ENCODE measurements at places on chromosomes 12 and 14. TPM values are rescaled to one million over a fixed set of nuclear protein-coding genes. Genes with fewer than 3 reads are reported as not detected.
A peak's percentile ranks its signal among the peaks of the same experiment; 100 is the strongest.

KRT75 gene
- total RNA-seq: not detected

PLXNC1 gene
- 1.6 TPM for total RNA-seq

CEBPE gene
- total RNA-seq: not detected

GUCY2C gene
- total RNA-seq: 0.54 TPM

DNA sequence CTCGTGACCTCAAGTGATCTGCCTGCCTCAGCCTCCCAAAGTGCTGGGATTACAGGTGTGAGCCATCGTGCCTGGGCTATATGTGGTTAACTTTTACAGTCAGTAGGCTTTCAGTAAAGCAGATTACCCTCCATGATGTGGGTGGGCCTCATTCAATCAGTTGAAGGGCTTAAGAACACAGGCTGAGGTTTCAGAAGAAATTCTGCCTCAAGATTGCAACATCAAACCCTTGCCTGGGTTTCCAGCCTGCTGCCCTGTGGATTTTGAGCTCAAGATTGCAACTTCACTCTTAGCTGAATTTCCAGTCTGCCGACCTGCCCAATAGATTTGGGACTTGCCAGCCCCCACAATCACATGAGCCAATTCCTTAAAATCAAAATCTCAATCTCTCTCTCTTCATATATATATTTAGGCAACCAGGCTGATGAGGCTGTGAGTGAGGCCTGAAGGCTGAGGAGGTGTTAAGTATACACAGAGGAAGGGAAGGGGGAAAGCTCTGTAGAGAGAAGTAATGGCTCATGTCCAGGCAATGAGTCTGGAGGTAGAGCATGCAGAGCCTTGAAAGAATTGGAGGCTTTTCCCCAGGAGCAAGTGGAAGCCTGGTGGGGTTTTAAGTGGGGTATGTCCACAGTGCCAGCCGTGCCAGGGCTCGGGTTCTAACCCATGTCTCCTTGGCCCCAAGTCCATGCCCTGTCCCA is 33.3 kb upstream of the ACTN1 start:
- peaks cover 10% of the 10 kb centered on the region for H3K4me1 ChIP-seq
- H3K27ac ChIP-seq: no peak overlapping the region
- no peak overlapping the region for H3K4me3 ChIP-seq
- no peaks in the 10 kb centered on the region for H3K27me3 ChIP-seq
- H3K36me3 ChIP-seq: no peaks in the 10 kb centered on the region

GRCh38 chr12:24937553-24938244 is 11.2 kb downstream of the BCAT1 start:
- H3K27ac ChIP-seq: no peak overlapping the region
- H3K36me3 ChIP-seq: peaks cover 5% of the 10 kb centered on the region
- no peak overlapping the region for H3K4me3 ChIP-seq
- no peaks in the 10 kb centered on the region for H3K27me3 ChIP-seq
- DNase-seq: no peak

- peak; percentile 89 for DNase-seq
- H3K27me3 ChIP-seq: peaks cover 14% of the 10 kb centered on the region
- peaks cover 27% of the 10 kb centered on the region for H3K36me3 ChIP-seq
- H3K27ac ChIP-seq: no peak within 1 kb of the TSS
- H3K4me3 ChIP-seq: peak within 1 kb of the TSS; percentile 84
These were observed at the start of gene ANO2 for GRCh38 chr12:5945071-5946008. ANO2 (minus strand) TSS chr12:5945259; CDS start chr12:5945217, 42 bp downstream.

- no peaks in the 10 kb centered on the region for H3K27me3 ChIP-seq
- peaks cover 3% of the 10 kb centered on the region for H3K4me1 ChIP-seq
- DNase-seq: no peak
These were observed 41.3 kb upstream of the C12orf71 start for GRCh38 chr12:27123642-27124041.
